Stimulated activated CD8-positive, alpha-beta memory T cell treated with anti-CD3 and anti-CD28 coated beads, Interleukin-15, amount 100 ng/mL, for 48 hours (primary cell): ENCODE measurements at places on chromosomes 1 and 21.

DNA sequence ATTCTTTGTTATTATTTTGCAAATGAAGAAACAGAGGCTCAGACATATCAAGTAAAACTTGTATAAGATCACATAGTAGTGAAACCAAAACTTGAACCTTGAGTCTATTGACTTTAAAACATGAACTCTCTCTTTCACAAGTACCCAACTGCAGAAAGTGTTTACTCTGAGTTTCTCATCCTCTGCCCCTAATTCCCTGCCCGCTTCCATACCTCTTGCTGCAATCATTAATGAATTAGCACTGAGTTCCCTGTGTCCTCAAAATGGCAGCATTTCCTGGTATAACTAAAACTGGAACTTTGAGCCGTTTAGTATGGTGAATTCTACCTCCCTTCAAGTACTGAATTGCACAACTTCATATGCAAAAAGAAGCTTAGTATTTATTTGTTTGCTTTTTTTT is 147.7 kb upstream of the DNAH14 start:
- no peak for DNase-seq

GRCh38 chr1:178066908-178067614 is 26.8 kb upstream of the RASAL2 start:
- DNase-seq = no peak

GRCh38 chr1:206430031-206430983 is 40.0 kb upstream of the IKBKE start:
- DNase-seq = no peak

GRCh38 chr1:153362187-153362775 is 4.6 kb downstream of the S100A9 start:
- no peak for DNase-seq

- DNase-seq = no peak
These were observed 254.3 kb downstream of the PTPRC start for GRCh38 chr1:198893141-198893540.

GRCh38 chr1:8854240-8854639 is 24.2 kb downstream of the ENO1 start:
- DNase-seq = no peak

GRCh38 chr1:51990478-51990965 is at the start of gene RAB3B:
Gene RAB3B, minus strand, starts transcription at chr1:51990700. Its CDS starts 13,583 bp downstream, at chr1:51977117.
- DNase-seq = peak; percentile 64

GRCh38 chr1:92975551-92976232 is 14.4 kb upstream of the DIPK1A start:
- DNase-seq = no peak

- DNase-seq = no peak
These were observed 15.4 kb upstream of the WNT2B start for GRCh38 chr1:112493351-112493750.

DNA sequence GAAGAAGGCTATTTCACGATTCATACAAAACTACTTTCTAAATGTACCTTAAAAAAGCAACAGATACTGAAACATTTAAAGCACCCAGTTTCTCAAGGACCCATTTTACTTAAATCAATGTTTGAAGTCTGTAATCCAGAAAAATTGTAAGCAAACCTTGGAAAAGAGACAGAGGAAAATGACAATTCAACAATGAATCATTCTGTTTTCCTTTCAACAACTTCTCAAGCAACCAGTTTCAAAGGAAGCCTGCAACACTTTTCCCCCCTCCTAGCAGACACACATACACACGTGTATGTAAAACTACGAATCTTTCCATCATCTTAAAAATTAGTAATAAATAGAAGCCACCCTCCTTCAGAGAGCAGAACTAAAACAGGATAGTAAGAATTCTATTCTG is 1.2 kb downstream of the RERE start:
- no peak for DNase-seq

DNA sequence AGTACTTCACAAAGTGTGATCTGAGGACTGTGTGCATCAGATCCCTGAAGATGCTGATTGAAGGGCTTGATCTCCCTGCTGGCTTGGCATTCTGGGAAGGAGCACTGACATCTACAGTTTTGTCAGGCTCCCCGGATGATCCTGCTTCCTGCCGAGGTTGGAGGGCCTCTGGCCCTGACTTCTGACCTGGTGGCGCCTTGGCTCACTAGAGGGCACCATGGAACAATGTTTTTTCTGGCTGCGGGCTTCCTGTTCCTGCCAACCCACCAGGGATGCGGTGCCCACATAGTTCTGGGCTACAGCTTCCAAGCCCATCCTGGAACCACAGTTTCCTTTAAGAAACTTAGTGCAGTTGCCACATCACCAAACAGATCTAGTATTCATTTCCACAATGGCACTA is 38.8 kb upstream of the RASAL2 start:
- no peak for DNase-seq

GRCh38 chr1:116064616-116065015 is 46.6 kb upstream of the MAB21L3 start:
- DNase-seq = no peak

DNA sequence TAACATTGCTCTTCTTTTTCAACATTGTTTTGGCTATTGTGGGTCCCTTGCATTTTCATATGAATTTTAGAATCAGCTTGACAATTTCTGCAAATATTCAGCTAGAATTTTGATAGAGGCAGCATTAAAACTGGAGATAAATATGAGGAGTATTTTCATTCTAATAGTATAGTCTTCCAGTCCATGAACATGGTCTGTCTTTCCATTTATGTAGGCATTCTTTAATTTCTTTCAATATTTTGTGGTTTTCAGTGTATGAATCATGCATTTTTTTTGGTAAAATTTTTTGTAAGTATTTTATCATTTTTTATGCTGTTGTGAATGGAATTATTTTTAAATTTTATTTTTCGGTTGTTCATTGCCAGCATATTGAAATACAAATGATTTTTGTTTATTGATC is 97.2 kb downstream of the DNAH14 start:
- no peak for DNase-seq

DNA sequence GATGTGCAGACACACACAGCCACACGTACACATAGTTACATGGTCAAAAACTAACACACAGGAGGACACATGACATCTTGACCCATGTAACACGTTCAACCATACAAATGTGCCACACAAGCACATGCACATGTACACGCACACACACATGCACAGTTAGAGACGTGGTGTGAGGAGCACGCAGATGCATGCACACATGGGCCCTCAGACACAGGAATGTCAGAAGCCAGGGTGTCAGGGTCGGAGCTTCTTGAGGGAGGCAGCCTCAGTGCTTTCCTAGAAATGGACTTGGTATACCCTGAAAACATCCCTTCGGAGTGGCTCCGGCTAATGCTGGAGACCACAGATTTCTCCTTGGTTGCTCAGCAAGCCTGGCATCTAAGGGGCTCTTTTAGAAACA is 114.3 kb downstream of the DMRTB1 start:
- DNase-seq = no peak

DNA sequence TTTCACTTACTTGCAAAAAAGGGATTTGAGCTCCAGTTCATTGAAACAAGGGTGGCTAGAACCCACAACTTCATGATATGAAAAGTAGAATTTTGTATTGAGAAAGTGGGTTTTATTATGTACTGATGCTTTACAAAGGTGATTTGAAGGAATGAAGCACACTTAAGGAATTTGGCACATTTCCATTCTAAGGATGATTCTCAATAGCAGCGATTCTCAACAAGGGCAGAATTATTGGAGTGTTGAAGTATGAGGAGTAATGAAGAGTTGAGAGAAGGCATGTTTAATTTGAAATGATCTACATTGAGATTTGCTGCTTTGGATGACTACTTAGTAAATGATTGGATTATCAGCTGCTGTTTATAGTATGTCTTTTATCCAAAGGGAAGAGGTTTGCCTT is 54.7 kb downstream of the FNBP1L start:
- no peak for DNase-seq

- no peak for DNase-seq
These were observed 24.2 kb downstream of the SYF2 start for GRCh38 chr1:25208092-25208491.

- DNase-seq = no peak
These were observed 383 bp upstream of the PRRX1 start for GRCh38 chr1:170663404-170664092.

- no peak for DNase-seq
These were observed 46.0 kb upstream of the MACF1 start for GRCh38 chr1:39158327-39159086.

DNA sequence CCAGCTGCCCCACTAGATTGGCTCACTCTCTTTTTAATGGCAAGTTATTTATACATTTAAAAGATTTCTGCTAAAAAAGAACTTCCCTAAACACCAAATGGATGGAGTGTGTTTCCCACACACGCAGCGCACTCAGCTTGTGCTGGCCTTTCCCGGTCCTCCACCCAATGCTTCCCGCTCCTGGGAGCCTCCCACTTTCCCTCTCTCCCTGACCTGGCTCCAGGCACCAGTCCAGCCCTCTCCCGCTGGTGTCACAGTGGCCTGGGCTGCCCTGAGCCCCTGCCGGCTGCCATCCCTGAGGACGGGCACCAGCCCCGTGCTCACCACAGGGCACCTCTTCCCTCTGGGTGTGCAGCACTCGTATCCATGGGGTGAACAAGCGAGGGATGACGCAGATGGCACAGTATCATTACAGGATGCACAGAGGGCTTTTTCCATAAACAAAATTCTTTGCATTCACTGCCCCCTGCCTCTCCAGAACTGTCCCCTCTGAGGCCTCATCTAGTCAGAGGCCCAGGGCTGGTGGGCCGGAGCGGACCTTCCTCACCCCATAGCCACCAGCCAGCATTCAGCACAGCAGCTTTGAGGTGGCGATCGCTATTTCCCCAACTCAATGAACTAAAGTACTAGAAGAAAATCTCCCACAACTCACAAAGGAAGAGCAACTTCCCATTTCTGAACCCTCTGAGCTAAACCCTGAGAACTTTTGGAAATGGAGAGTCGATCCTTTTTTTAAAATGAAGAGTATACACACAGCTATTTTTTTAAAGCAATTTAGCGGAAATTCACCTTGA is 68.5 kb downstream of the SLC37A1 start:
- no peak for DNase-seq

DNA sequence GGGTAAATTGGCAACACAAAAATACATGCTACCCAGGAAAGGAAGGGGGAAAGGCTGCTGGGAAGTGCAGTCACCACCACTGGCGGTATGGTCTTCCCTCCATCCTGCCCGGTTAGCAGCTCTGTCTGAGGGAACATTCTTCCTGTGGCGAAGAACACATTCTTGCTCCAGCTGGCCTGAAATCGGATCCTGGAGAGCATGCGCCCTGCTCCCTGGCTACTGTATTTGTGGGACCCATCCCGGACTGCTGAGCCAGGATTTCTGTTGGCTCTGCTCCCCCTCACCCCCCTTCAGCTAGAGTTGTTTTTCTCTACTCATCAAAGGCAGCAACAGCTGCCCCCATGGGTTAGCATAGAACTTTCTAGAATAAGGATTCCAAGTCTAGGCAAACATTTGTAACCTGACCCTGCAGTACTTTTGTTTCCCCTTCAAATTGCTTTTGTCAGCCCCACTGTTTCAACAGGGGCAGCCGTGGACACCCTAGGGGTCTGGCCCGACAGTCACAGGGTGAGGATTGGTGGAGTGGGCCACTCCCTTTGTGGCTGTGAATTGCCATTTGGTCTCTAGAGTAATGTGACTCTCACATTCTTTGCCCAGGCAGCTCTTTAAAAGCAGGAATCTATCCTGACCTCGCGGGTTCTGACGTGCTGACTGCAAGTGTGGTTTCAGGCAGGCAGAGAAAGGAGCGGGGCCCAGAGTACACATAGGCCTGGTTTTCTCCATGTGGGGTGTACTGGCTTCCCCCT is 157.7 kb downstream of the TOMM20 start:
- DNase-seq = no peak

GRCh38 chr1:77484334-77484733 is 198.1 kb downstream of the ZZZ3 start:
- DNase-seq = no peak

GRCh38 chr1:203089001-203089650 is 3.3 kb upstream of the MYOG start:
- DNase-seq = no peak

- no peak for DNase-seq
These were observed 4.9 kb downstream of the TMCO2 start for GRCh38 chr1:40252601-40253000.

- DNase-seq = peak; percentile 15
These were observed 8.1 kb upstream of the TADA1 start for GRCh38 chr1:166884040-166884642.

DNA sequence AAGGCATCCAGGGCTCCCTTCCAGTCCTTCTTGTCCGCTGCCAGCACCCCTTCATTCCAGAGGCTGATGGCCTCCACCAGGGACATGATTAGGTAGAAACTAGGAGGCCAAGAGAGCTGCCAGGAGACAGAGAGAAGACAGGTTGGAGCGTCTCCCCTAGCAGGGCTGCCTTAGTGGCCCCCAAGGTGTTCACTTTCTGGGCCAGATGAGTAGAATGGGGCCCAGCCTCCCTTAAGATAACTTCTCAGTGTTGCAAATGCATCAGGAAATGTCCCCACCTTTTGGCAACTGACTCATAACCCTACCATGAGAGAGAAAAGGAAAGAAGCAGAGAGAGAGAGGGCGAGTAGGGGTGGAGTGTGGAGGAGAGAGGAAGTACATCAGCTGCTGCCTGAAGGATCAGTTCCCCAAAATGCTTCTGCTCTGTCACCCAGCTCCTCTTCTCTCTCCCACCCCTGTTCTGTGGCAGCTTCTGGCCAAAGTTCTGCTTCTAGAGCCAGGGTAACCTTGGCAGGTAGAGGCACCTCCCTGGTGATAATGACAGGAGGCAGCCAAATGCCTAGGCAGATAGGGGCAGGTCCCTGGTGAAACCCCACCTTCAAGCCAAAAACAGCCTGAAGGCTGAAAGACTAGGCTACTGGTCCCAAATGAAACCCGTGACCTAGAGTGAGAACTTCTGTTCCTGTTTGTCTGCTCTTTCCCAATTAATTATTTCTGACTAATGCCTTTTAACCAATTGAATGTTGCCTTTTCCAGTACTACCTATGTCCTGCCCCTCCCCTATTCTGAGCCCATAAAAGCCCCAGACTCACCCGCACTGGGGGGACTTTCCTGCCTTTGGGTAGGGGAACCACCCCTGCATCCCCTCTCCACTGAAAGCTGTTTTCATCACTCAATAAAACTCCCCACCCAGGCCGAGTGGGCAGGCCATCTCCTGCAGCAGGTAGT is at the start of gene NCF2:
NCF2 (minus strand) TSS at position 216 of the 948 bp plus-strand sequence; CDS start at position 86, 130 bp downstream.
- no peak for DNase-seq

DNA sequence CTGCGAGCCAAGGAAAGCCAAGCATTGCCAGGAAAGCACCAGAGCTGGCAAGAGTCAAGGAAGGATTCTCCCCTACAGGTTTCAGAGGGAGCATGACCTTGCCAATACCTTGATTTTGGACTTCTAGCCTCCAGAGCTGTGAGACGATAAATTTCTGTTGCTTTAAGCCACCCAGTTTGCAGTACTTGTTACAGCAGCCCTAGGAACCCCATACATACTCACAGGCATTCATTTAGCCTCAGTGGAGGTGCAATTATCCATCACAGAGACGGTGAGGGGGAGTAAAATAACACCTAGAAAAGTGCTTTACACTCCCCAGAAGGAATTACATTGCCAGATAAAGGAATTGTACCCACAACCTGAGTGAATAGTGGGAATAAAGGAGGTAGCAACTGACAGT is 167.4 kb upstream of the NFIA start:
- no peak for DNase-seq
